ENCODE measurements at places on chromosomes 12 and 14.

DNA sequence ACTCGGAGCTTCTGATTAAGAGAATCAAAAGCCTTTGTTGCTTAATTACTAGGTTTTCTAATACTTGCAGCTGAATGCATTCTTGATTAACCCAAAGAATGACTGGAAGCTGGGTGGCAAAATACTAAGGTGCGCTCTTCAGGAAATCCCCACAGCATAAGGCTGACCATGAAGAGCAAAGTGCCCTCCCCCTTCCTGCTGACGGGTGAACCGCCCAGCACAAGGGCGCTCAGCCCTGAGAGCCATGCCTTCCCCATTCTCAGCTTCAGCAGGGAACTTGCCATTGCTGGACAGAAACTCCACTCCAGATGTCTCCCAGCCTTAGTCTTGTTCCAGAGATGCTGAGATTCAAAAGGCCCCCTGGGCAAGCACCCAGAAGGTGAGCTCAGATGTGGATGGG, 27.2 kb upstream of the FBRSL1 start:
- no peak for DNase-seq

DNA sequence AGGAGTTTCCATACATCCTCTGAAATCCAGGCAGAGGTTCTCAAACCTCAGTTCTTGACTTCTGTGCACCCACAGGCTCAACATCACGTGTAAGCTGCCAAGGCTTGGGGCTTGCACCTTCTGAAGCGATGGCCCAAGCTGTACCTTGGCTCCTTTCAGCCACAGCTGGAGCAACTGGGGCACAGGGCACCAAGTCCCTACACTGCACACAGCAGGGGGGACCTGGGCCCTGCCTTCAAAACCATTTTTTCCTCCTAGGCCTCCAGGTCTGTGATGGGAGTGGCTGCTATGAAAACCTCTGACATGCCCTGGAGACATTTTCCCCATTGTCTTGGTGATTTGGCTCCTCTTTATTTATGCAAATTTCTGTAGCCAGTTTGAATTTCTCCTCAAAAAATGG, 10.6 kb downstream of the AREL1 start:
- no peak for DNase-seq

DNA sequence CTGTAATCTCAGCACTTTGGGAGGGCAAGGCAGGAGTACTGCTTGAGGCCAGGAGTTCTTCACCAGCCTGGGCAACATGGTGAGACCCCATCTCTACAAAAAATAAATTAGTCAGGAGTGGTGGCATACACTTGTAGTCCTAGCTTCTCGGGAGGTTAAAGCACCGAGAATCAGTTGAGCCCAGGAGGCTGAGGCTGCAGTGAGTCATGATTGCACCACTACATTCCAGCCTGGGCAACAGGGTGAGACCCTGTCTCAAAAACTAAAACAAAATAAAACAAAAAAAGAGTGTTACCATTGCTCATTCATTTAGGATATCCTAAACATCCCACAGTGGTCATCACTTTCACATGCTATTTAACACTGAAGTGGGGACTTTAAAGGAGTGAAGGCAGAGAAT, 7.8 kb downstream of the NEK9 start:
- no peak for DNase-seq

DNA sequence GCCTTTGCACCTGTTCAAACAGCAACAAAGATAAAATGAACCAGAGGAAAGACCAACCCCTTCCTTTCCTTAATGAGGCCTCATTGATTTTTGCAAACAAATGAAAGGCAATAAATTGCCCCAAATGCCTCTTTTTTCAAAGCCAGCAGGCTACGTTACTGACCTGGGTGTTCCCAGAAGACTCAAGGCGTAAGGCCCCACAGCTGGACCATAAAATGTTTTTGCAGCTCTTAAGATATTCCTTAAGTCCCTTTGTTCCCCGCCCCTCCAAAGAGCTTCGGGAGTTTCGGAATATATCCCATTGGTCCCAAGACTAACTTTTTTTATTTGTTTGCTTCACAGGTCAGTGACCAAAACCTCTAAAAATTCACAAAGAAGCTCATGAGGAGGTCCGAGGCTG, 462.9 kb upstream of the PRICKLE1 start:
- no peak for DNase-seq

GRCh38 chr12:21906919-21907493, 34.2 kb downstream of the ABCC9 start:
- no peak for DNase-seq

- DNase-seq, result no peak
Observed at GRCh38 chr14:71682337-71682736, 249.9 kb upstream of the RGS6 start.

GRCh38 chr14:45790293-45790692, 537.3 kb upstream of the MIS18BP1 start:
- DNase-seq, result no peak

DNA sequence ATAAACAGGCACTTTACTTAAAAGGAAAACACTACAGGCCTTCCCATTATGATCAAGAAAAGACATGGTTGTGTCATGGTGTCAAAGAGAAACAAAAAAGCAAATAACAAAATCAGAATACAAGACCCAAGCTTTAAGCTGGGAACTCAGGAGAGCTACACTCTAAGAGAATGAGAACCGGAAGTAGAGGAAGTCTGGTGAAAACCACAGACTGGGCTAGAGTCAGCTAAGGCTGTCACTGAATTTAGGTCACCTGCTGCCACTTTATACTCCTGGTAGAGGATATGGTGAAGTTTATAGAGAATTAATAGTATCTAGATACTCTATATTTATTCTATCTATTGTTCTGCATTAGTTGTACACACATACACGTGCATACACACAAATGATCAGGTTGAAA, 971.7 kb downstream of the FLRT2 start:
- DNase-seq, result no peak

GRCh38 chr12:76413121-76413520, 64.9 kb upstream of the BBS10 start:
- DNase-seq, result no peak

GRCh38 chr12:20109676-20110075, 258.7 kb upstream of the PDE3A start:
- no peak for DNase-seq
